CD4-positive, alpha-beta T cell treated with Interleukin-4 for 4 hours (primary cell): ENCODE measurements at places on chromosomes 3 and 15.

DNA sequence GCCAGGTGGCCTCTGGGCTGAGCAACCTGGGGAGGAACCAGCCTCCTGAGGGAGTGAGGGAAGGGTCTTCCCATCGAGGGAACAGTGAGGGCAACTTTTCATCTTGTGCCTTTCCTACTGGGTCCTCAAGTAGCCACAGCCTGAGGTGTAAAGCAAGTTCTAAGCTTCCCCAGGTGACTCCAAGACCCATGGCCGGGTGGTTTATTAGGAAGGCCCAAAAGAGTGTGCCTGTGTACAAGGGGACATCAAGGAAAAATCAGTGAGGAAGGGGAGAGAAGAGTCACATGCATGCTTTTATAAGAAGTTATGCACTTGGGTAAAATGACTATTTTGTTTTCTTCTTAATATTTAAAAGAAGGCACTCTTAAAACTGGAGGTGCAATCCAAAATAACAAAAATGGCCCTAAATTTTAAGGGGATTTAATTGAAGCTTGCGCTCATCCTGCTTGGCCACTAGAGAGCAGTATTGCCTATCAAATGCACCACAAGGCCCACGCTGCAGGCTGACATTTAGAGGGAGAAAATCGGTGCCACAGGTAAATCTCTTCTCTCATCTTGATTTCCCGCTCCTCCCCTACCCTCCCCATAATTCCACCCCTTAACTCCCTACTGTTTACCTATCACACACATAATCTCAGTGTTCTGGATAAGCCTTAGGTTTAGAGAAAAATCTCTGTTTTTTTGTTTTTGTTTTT, 6.7 kb downstream of the NANOGP8 start:
- DNase-seq: peak; percentile 52

GRCh38 chr3:197256104-197256503, 42.3 kb downstream of the DLG1 start:
- no peak for DNase-seq

DNA sequence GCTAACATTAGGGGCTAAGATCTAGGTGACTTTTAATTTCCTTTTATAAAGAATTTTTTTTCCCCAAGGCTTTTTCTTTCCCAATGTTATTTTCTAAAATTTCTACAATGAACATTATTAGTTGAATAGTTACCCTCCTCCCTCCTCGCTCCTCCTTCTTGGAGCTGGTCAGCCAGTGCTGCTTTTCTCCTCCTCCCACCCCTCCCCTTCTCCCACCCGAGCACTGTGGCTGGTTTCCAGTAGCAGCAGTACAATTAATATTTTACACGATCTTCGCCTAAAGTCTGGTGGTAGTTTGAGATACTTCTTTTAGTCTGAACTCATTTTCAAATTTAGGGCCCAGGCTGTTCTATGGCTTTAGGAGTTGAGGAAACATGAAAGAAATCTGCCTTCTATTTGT, 41.6 kb downstream of the EEFSEC start:
- no peak for DNase-seq

- no peak for DNase-seq
Measured at GRCh38 chr3:32484436-32484835, 18.2 kb downstream of the CMTM6 start.

GRCh38 chr15:31480356-31481025, 153.9 kb downstream of the KLF13 start:
- peak; percentile 19 for DNase-seq

DNA sequence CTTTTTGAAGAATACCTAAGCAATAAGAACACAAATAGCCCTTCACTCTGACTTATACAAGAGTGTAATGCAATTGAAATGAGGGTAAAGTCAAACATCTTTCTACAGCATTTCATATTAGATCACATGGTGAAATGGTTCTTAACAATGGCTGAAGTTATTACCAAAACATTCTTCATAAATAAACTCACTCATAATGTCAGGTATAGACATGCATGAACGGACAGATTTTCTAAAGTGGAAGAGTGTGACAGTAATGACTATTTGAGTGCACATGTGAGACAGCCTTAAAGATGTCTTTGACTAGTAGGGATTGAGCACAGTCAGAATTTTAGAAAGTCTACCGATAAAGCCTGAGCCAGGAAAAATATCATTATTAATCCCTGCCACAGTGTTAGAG, 471.0 kb downstream of the ZPLD1 start:
- no peak for DNase-seq

DNA sequence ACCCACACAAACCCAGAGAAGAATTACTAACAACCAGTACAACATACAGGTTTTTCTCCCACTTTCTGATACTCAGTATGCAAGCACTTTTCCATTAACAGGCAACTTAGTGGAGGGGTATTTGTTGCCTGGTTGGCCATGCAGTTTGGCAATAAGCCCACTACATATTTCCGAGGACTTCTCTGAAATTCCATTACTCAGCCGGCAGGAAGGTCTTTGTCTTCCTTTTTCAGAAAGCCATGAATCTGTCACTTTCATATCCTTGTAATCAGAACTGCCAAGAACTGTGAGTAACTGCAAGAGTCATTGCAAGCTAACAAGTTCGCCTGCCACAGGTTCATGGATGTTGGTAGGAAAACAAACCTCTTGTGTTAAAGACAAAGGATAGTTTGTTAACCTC, 422.3 kb upstream of the ROBO1 start:
- DNase-seq: no peak

DNA sequence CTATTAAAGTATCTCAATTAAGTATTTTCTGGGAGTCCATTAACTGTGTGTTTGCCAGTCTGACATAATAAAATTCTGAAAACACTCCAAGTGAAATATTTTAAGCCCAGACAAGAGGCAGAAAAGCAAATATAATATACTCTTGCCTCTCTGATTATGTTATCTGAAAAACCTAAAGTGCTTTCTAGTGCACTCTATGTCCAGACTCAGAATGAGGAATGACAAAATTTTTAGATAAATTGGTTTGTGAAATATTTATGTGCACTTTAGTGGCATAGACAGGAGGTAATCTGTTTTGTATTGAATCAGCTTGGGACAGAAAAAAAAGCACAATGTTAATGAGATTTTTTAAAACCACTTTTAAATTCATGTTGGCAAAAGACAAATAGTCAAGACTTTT, 508.2 kb upstream of the SUCLG2 start:
- DNase-seq: no peak

DNA sequence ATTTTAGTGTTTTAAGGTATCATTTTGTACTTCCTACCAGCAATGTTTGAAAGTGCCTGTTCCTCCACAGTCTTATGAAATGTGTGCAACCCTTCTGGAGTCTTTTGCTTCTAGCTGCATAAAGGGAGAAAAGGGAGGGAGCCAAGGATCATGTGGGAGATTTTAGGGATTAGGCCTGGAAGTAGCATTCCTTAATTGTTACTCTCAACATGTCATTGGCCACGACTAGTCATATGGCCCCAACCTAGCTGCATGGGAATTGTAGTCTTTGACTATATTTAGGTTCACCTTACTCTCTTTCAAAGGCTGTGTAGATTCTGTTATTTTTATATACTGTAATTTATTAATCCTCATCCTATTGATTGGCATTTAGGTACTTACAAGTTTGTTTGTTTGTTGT, 14.9 kb downstream of the CRTAP start:
- no peak for DNase-seq

DNA sequence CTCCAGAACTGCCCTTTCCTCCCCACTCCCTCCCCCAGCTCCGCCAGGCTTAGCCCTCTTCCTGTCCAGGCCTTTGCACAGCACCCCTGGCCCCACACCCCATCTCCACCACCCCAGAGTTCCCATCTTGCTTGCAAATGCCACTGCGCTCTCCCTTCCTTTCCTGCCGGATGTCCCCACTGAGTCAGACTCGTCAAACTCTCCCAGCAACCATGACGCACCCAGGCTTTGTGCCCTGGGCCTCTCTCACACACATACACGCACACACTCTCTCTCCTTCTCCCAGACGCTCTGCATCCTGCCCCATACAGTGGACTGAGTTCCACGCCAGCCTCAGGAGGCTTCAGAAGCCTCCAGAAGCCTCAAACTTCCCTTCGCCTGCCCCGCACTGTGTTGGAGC, 2.8 kb upstream of the CCDC9B start:
- DNase-seq: no peak

- DNase-seq: no peak
Measured at GRCh38 chr3:180934638-180935037, 22.2 kb downstream of the FXR1 start.

- DNase-seq: no peak
Measured at GRCh38 chr3:74613060-74613459, 1.4 kb downstream of the CNTN3 start.

- DNase-seq: no peak
Measured at GRCh38 chr3:174072675-174073074, 675.1 kb downstream of the NLGN1 start.

GRCh38 chr15:83016906-83017305, 5.5 kb upstream of the C15orf40 start:
- DNase-seq: no peak

DNA sequence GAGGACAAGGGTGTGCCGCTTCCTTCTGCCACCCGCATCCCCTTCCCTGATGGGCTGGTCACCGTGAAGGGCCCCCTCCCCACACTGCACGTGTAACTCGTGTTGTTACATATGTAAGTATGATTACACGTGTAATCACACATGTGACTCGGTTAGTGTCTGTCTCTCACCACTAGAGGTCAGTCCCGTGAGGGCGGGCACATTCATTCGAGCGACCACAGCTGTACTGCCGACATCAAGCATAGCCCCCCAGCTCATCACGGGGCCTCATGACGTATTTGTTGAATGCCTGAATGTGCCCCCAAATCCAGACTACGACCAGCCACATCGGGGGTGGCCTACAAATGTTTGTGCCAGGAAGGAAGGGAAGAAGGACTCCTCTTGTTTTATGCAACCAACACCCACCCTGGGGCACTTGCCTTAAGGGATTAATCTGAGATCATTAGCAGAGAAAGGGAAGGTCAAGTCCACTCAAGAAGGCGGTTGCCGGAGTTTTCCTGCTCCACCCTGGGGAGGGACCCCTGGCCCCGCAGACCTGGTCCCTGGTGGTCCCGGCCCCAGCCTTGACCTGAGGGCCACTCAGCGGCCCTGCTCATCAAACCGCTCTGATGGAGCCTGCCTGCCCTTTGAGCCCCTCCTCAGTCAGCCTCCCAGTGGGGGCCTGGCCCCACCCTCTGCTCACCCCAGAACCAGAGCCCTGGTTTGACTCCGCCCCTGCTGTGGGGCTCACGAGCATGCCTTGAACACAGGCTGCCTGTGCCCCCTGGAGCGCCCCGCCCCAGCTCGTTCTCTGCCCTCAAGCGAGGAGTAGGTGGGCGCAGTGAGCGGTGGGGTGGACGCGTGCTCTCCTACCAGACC, 52.8 kb downstream of the RGMA start:
- DNase-seq: peak; percentile 47

- no peak for DNase-seq
Measured at GRCh38 chr3:108329508-108329907, 33.2 kb downstream of the HHLA2 start.

DNA sequence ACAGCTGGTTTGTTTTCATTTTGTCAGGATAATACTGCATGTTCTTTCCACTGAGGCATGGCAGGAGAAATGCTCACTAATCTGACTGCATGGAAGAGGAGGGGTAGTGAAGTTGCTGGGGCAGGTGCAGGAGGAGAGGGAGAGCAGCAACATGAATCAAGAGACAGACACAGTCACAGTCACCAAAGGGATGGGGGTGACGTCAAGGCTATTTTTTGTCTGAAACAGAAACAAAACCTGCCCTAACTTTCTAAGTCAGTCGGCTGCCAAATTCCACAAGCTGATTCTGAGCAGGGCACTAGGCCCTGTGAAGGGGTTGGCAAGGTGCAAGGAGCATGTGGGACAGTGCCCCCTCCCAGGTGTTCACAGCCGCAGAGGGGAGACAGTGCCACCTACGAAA, 186.6 kb upstream of the NSMCE3 start:
- no peak for DNase-seq

GRCh38 chr3:46632792-46633191, 20.5 kb downstream of the FAM240A start:
- DNase-seq: no peak

- DNase-seq: no peak
Measured at GRCh38 chr3:116034794-116035193, 410.5 kb downstream of the LSAMP start.

DNA sequence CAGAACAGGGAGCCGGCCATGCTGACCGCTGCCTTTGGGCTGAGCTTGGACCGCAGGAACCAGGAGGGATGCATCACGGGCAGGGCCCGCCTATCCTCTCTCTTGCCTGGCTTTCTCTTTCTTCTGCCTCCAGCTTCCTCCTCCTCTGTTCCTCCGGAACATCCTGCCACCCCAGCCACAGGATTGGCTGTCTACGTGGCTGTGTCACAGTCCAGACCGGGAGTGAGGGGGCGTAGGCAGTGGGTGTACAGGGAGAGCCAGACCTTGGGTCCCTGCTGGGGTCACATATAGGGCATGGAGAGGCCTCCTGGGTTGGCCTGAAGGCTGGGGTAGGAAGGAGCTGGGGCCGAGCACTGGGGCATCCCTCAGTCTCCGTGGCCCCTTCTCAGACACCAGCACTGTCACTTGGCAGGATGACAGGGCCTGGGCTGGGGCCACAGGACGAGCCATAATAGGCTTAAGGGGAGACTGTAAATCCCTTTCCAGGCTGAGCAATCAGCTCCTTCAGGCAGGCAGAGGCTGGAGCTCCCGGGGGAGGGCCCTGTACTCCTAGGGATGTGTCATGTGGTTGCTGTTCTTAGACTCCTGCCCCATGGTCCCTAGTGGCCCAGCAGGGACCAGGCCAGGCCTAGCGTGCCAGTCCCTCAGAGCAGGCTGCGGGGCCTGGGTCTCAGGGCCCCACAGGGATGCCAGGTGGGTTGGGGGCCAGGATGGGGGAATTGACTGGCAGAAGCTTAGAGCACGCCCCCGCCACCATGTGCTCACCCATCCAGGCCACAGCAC, 25.4 kb downstream of the LINGO1 start:
- no peak for DNase-seq

GRCh38 chr3:134663721-134664456, 13.1 kb upstream of the KY start:
- DNase-seq: no peak

DNA sequence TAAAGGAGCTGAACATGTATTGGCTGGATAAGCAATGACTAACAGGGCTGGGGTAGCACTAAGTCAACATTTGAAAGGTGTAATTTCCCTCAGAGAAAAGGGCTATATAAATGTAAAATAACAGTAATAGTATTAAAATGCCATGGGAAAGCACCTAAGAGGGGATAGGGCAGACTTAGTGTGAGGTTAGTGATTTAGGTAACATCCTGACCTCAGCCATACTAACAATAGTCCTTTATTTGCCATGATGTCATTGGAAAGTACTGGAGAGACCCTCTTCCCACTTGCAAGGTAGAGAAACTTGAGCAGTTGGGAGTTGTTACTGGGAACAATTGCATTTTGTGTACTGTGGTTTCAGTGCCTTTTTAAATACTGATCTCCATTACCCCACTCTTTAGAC, 103.4 kb downstream of the LSAMP start:
- DNase-seq: no peak
